ENCODE measurements at places on chromosomes 16 and 17.

- DNase-seq: no peak
Observed at GRCh38 chr17:40167685-40168261, 9.5 kb upstream of the RAPGEFL1 start.

- DNase-seq: no peak
Observed at GRCh38 chr16:77969861-77970260, 52.5 kb upstream of the CLEC3A start.

DNA sequence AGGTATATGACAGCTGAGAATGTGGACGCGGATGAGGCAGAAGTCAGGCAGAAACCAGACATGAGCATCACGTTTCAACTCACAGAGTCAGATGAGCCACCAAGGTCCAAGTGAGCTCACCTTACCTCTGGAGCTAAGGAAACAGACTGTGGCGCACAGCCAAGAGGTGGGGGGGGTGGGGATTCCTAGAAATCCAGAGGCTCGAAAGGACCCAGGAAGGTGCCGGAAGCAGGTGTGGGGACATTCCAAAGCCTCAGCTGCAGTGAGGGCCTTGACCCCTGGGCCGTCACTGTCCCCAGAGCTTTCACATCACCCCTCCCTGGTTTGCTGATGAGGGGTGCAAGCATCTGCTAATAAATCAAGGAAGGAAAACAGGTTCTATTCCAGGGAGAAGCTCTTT, 29.3 kb upstream of the RCVRN start:
- no peak for DNase-seq

DNA sequence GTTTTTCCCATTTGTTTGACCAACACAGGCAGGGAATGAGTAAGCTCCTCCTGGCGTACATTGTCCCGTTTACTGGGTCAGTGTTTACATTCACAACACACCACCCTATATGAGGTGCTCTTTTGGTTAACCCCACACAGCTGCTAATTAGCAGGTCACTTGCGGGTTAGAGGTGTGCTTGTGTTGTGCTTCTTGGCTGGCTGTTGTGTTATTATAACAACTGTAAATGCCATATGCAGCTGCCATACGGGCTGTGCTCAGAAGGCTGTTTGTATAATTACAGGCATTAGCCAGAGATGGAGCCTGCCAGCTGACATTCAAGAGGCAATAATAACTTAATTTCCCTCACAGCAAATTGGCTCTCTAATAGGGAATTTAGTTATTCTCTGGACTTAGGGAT, 205.1 kb upstream of the ELAC2 start:
- DNase-seq: no peak

DNA sequence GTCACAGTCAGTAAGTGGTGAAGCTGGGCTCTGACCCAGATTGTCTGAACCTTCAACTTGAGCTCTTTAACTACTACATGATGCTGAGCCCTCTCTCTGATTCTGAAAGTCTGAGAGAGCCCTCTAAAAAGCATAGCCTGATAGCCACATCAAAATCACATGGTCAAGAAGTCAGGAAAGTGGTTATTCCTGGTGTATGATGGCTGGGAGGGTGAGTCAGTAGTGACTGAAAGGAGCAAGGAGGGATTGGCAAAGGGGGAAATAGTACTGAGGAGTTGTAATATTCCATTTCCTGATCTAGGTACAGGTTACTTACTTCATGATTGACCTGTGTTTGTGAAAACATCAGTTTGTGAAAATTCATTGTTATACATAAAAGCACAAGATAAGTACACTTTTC, 89.1 kb downstream of the SSH2 start:
- no peak for DNase-seq

DNA sequence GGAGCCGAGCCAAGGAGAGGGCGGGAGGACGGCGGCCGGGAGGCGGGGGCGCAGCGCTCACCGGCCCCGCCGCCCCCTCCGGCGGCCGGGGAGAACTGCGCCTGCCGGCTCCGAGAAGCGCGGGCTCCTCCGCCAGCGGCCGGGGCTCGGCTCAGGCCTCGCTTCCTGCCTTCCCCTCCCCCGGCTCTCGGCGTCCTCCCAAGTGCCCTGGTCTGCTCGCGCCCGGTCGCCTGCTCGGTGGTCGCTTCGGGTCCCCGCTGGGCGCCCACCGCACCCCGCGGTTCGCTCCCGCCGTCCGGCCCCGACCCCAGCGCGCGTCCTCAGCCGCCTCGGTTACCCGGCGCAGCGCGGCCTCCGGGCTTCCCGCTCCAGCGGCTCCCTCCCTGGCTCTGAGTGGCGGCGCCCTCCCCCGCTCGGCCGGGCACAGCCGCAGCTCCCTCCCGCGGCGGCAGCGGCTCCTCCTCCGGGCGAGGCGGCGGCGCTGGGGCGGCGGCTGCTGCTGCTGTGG, 313 bp downstream of the UBTF start:
- DNase-seq: peak; percentile 56

DNA sequence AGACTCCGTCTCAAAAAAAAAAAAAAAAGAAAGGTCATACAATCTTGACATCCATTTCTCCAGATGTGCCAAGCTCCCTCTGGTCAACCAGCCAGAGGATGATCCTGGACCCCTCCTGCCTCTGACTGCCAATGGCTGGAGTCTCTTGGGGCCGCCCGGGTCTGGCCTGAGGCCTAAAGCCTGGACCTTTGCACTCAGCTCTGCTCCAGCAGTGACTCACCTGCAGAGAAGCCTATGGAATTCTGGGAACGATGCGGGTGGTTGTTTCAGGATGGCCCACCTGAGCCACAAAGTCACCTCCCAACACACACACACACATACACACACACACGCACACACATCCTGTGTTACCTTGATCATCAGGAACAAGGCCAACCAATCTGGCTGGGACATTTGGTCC, 64.0 kb upstream of the DNAH17 start:
- DNase-seq: no peak

GRCh38 chr17:11950771-11951519, 46.3 kb downstream of the ZNF18 start:
- DNase-seq: no peak

- no peak for DNase-seq
Observed at GRCh38 chr17:77924757-77925336, 33.7 kb upstream of the TNRC6C start.

GRCh38 chr16:18979936-18980335, 3.8 kb upstream of the TMC7 start:
- DNase-seq: no peak

GRCh38 chr16:78816499-78817195, 717.2 kb downstream of the WWOX start:
- no peak for DNase-seq

DNA sequence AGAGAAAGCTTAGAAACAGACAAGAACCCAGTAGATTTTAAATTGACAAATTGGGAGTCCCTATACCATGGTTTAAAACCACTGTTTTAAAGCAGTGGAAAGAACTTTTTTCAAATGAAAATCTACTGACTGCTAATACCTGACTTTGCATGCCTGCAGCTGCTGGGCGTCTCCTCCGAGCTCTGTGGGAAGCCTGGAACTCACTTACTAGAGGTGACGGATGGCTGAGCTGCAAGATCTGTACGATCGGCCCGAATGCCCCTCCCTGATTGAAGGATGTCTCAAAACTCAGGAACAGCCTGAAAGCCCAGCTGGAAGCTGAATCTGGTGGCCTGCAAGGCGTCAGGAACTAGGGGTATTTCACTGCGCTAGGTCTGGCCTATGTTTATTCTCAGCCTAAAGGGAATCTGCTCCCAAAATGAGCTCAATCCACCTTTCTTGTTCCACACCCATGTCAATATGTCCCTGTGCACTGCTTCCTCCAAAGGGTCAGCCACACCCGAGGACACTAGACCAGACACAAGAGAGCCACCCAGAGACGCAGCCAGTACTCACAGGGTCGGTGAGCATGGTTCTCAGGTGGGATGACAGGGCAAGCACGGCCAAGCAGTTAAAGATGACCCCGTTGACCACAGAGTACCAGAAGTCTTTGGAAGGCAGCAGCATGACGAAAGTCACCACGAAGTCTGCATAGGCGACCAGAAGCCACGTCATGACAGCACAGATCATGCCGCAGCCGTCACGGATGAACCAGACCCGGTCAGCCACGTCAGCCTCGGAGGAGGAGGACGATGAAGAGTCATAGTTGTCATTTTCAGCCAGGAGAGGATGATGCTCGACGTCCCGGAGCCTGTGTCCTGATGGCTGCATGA, 21.4 kb downstream of the ZDHHC7 start:
- DNase-seq: no peak

DNA sequence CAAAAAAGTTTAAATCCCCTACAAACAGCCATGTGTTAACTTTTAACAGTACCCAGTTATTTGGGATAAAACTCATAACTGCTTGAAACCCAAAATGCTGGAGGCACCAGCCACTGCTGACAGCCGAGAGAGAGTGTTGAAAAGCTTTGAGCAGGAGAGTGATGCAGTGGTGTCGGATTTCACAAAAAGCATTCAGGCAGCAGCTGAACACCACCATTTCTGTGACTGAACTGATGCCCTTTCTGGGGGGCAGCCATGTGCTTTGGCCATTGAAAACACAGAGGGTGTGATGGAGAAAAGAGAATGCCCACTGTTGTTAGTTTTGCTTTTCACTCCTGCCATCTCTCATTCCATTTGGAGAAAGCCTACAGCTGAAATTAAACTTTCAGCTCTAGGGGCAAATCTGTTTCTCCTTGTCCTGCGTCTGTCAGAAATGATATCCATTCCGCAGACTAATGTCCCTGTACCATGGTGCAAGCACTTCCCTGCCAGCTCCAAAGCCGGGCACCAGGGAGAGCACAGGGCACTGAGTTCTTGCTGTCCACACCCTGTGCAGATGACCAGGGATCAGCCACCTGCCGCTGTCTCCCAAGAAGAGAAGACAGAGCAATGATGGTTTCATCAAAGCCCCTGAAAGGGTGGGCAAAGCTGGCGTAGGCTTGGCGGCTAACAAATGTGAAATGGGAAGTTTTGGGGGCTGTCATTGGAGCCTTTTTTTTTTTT, 16.6 kb upstream of the MLYCD start:
- DNase-seq: no peak

DNA sequence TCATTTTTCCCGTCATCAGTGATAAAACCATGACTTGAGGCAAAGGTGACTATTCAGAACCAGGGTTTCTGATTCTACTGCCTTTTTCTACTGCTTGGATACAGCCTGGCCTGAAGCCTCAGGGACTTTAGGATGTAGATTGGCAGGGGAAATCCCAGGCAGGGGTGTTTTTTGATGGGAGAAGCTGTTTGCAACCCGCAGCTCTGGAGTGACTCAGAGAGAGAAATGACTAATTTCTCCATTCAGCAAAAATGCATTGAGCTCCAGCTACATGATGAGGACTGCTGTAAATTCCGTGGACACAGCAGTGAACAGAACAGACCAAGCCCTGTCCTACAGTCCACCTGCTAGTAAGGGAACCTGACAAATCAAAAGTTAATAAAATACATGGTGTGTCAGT, 560.6 kb downstream of the CDH13 start:
- no peak for DNase-seq

DNA sequence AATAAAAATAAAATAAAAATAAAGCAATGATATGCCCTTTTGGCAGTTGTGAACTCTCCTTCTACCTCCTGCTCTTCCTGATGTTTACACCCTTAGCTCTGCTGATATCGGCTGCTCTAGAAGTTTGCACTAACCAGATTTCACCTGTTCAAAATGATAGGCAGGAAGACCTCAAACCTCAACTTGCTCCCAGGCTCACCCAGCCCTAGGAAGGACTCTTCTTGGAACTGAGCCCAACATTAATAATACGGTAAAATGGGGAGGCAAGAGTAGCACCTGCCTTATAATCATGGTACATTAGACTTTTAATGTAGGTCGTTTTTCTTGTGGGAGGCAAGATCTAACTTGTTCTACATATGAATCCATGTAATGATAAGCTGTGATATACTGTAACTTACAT, 61.2 kb upstream of the MED13 start:
- no peak for DNase-seq

Measured in stimulated activated CD8-positive, alpha-beta memory T cell treated with anti-CD3 and anti-CD28 coated beads, Interleukin-15, amount 100 ng/mL, for 4 hours (primary cell).